Adrenal gland (tissue), 19 donors: ENCODE measurements at places on chromosomes 12 and 14. TPM values are rescaled to one million over a fixed set of nuclear protein-coding genes. Genes with fewer than 3 reads are reported as not detected.

- H3K4me3 ChIP-seq = no peak overlapping the region
- no peak for DNase-seq
- H3K4me1 ChIP-seq = no peaks in the 10 kb centered on the region
- H3K36me3 ChIP-seq = no peaks in the 10 kb centered on the region
These were observed 23.0 kb upstream of the HECTD1 start for GRCh38 chr14:31230573-31230958.

DNA sequence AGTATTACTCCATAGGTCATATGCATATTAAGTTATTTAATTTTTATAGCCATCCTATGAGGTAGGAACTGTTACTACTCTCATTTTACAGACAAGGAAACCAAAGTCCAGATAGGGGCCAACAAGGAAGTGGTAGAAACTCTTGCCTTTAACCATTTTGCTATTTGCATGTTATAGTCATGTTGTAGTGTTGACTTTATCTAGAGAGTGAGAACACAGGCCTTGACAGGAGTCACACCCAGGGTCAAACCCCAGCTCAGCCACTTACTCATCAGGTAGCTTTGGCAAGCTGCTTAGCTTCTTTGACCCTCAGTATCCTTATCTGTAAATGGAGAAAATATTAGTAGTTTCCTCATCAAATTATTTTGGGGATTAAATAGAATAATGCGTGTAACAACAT lies 156.2 kb downstream of the CAND1 start:
- H3K4me1 ChIP-seq = no peaks in the 10 kb centered on the region
- no peak overlapping the region for H3K27ac ChIP-seq
- no peak for DNase-seq
- no peaks in the 10 kb centered on the region for H3K27me3 ChIP-seq

- H3K27me3 ChIP-seq = no peaks in the 10 kb centered on the region
- DNase-seq = peak; percentile 48
- peak overlapping the region; percentile 93 for H3K27ac ChIP-seq
- peaks cover 6% of the 10 kb centered on the region for H3K4me1 ChIP-seq
- H3K4me3 ChIP-seq = peak overlapping the region; percentile 55
These were observed 613 bp downstream of the SRSF9 start for GRCh38 chr12:120468821-120469449.

DNA sequence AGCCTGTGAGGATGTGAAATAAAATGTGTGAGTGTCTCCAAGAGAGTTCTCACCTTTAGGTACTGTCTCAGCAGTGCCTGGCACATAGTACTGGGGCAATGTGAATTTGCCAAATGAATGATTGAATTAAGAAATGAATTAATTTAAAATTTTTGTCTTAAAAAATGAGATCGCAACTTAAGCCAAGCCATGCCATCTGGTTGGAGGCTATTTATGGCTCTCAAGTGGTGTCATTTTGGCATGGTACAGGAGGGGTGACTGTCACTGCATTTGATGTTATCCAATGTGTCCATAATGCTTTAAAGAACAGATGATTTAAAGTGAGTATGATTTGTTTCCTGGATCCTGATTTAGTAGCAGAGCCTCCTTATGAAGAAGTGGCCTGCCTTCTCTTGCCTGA lies 80.3 kb downstream of the SRGAP1 start:
- H3K4me1 ChIP-seq = peaks cover 2% of the 10 kb centered on the region
- H3K27ac ChIP-seq = no peak overlapping the region
- no peak overlapping the region for H3K4me3 ChIP-seq
- no peaks in the 10 kb centered on the region for H3K27me3 ChIP-seq
- H3K36me3 ChIP-seq = no peaks in the 10 kb centered on the region

GRCh38 chr12:91272461-91273063 lies 89.9 kb upstream of the DCN start:
- no peak overlapping the region for H3K27ac ChIP-seq
- no peak overlapping the region for H3K4me3 ChIP-seq
- peak; percentile 29 for DNase-seq
- no peaks in the 10 kb centered on the region for H3K4me1 ChIP-seq

DNA sequence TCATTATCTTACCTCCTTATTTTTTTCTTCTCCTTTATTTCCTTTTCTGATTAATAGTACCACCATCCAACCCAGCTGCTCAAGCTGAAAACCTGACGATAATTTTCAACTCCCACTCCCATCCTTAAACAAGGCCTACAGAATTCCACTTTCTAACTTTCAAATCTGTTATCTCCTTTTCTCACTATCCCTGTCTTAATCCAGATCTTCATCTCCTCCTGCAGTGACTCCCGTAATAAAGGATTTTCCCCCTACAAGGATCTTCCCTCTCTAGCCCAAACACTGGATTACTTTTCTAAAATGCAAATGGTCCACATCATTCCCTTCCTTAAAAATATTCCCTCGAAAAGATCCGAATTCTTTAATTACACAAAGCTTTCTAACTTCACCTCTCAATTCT lies 1.5 kb downstream of the TRAPPC6B start:
- H3K4me1 ChIP-seq = peaks cover 23% of the 10 kb centered on the region
- H3K27ac ChIP-seq = no peak overlapping the region
- H3K27me3 ChIP-seq = no peaks in the 10 kb centered on the region
- DNase-seq = no peak
- no peak overlapping the region for H3K4me3 ChIP-seq
- H3K36me3 ChIP-seq = no peaks in the 10 kb centered on the region

DNA sequence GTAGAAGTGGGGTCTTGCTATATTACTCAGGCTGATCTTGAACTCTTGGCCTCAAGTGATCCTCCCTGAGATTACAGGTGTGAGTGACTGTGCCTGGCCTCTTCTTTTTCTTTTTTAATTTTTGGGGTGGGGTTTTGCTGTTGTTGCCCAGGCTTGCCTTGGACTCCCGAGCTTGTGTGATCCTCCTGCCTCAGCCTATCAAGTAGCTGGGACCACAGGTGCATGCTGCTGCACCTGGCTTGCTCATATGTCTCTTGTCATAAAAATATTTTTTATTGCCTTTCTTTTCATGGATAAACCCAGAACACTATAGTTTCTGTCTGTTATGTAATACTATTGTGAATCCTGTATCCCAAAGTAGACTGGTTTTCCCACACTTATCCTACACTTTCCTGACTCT lies 26.0 kb downstream of the SCYL2 start:
- no peak overlapping the region for H3K4me3 ChIP-seq
- H3K27ac ChIP-seq = no peak overlapping the region
- no peak for DNase-seq
- H3K27me3 ChIP-seq = no peaks in the 10 kb centered on the region
- no peaks in the 10 kb centered on the region for H3K36me3 ChIP-seq
- peaks cover 8% of the 10 kb centered on the region for H3K4me1 ChIP-seq

The EIF5 gene
- total RNA-seq = 555 TPM

The CCDC196 gene
- total RNA-seq = not detected

The TCL1B gene
- not detected for total RNA-seq

The SMIM41 gene
- total RNA-seq = 0.54 TPM

The MYF6 gene
- total RNA-seq = not detected

The SLC15A4 gene
- total RNA-seq = 17.1 TPM
